NCI-H524 treated with DMSO at 0.1 percent for 48 hours (cell line): ENCODE measurements at places on chromosomes 6 and 20.

GRCh38 chr6:2615251-2615650 is 135.5 kb downstream of the MYLK4 start:
- DNase-seq = no peak

DNA sequence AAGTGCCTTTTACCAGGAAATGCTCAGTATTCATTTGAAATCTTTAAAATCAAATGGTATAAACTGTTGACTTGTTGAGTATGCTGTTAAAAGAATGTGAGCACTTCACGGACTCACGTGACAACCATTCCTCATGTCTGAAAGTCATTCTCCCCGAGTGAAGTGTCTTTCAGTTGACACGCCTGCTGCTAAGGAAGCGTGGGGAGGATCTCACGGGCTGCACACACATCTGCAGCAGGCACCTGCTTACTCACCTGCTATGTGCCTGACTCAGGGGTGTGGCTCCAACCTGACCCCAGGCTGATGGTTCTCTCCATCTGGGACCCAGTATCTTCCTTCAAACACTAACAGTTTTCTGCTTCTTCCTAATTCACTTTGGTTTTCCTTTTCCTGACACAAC is 32.7 kb downstream of the WDR27 start:
- DNase-seq = no peak

- DNase-seq = no peak
These were observed 195.0 kb upstream of the MARCKS start for GRCh38 chr6:113662093-113662665.

GRCh38 chr6:13284646-13285045 is 43.7 kb downstream of the TBC1D7 start:
- no peak for DNase-seq

- no peak for DNase-seq
These were observed 62.2 kb downstream of the GMDS start for GRCh38 chr6:2183246-2183645.

DNA sequence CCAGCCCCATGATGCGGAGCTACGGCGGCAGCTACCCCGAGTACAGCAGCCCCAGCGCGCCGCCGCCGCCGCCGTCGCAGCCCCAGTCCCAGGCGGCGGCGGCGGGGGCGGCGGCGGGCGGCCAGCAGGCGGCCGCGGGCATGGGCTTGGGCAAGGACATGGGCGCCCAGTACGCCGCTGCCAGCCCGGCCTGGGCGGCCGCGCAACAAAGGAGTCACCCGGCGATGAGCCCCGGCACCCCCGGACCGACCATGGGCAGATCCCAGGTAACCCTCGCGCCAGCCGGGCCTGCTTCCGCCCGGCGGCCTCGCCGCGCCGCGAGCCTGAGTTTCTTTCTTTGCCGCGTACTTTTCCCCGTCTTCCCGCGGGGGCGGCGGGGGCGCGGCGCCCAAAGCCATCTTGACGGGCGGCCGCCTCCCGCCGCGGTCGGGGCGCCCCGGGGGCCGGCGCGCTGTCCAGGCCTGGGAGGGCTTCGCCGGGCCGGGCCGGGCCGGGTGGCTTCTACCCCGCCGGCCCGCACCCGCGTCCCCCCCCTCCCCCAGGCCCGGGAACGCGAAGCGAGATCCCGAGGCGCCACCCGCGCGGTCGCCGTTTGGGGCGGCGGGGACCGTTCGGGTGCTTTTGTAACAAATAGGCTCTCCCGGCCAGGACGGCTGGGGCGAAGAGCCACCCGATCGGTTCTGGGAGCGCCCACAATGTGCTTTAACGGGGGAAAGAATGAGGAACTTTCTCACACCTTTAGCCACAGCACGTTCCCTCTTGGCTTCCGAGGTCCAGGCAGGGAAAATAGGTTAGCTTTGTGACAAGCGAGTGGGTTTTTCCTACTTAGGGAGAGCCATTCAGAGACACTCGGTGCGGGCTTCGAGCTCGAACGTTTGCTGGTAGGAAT is 2.3 kb downstream of the ARID1B start:
- DNase-seq = no peak

- no peak for DNase-seq
These were observed 63.9 kb upstream of the PDE10A start for GRCh38 chr6:165726965-165727381.

DNA sequence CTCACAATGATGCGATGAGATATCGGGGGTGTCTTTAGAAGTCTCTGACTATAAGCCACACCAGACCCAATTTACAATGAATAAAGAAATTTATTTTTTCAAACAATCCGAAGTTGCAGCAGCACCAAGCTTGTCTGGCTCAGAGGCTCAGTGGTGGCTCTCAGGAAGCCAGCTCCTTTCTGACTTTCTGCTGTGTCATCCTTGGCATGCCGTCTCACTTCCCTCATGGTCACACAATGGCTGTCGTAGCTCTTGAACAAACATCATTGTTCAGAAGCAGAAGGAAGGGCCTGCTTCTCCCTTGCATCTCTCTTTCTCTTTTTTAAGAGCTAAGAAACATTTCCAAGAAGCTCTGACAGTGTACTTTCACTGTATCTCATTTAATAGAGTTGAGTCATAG is 299.0 kb downstream of the DOK5 start:
- DNase-seq = no peak

- DNase-seq = peak; percentile 93
These were observed 1.7 kb downstream of the MICAL1 start for GRCh38 chr6:109453594-109454495.

- no peak for DNase-seq
These were observed 546.0 kb downstream of the FRK start for GRCh38 chr6:115514656-115515055.

- no peak for DNase-seq
These were observed 44.4 kb downstream of the DAAM2 start for GRCh38 chr6:39836606-39837005.

- no peak for DNase-seq
These were observed at the start of gene SYNE1 for GRCh38 chr6:152637296-152638047. TSS of gene SYNE1 (minus strand) at chr6:152637362. CDS start at chr6:152628331, 9,031 bp downstream.

GRCh38 chr6:129307845-129308244 is 402.1 kb downstream of the ARHGAP18 start:
- DNase-seq = no peak

DNA sequence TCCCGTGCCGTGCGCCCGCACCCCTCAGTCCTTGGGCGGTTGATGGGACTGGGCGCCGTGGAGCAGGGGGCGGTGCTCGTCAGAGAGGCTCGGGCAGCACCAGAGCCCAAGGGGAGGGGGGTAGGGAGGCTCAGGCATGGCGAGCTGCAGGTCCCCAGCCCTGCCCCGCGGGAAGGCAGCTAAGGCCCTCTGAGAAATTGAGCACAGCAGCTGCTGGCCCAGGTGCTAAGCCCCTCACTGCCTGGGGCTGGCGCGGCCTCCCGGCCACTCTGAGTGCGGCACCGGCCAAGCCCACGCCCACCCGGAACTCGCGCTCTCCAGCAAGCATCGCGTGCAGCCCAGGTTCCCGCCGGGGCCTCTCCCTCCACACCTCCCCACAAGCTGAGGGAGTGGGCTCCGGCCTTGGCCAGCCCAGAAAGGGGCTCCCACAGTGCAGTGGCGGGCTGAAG is 16.4 kb downstream of the SOX4 start:
- no peak for DNase-seq

- no peak for DNase-seq
These were observed 23.6 kb downstream of the SLC35D3 start for GRCh38 chr6:136945711-136946121.

DNA sequence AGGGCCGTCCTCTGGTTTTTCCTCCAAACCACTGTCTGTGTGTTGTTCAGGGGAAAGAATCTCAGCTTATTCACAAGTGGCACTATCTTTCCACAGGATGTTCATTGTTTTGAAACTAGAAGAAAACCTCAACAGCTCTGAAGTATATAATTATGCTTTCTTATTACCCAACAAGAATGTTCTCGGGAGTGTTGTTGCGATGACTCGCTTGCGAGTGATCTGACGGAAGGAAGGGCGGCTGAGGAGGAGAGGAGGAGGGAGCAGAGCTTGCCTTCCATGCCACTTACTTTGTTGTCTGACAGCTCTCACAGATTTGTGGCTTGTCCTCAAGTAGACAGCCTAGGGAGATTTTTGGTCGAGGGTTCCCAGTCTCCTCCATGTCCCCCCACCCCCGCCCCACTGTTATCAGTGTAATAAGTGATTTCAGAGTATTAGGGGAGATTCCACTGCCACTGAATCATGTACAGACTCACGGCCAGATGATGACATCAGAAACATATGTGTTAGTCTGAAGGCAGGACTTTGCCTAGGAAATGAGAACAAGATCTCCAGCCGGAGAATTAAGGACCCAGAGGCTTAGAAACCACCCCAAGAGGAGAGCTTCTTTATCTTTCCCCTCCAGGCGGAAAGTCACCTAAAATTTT is 80.7 kb upstream of the CCN6 start:
- no peak for DNase-seq

- no peak for DNase-seq
These were observed 34.4 kb upstream of the MRPS10 start for GRCh38 chr6:42251911-42252637.

DNA sequence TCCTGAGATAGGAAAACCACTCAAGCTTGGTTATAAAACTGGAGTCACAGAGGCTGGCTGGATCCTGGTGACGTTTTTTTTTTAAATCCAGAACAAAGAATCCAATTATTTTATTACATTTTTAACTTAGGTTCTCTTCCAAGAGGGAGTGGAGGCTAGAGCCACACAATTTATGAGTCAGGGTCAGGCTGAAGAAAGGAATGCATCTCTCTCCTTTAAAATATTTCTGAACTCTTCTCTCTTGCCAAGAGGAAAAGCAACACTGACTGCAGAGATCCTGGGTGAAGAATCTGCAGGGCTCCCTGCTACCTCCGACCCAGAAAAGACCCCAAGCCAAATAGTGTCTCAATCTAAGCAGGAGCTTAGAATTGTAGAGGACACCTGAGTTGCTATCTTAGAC is 88.5 kb upstream of the SSTR4 start:
- no peak for DNase-seq

DNA sequence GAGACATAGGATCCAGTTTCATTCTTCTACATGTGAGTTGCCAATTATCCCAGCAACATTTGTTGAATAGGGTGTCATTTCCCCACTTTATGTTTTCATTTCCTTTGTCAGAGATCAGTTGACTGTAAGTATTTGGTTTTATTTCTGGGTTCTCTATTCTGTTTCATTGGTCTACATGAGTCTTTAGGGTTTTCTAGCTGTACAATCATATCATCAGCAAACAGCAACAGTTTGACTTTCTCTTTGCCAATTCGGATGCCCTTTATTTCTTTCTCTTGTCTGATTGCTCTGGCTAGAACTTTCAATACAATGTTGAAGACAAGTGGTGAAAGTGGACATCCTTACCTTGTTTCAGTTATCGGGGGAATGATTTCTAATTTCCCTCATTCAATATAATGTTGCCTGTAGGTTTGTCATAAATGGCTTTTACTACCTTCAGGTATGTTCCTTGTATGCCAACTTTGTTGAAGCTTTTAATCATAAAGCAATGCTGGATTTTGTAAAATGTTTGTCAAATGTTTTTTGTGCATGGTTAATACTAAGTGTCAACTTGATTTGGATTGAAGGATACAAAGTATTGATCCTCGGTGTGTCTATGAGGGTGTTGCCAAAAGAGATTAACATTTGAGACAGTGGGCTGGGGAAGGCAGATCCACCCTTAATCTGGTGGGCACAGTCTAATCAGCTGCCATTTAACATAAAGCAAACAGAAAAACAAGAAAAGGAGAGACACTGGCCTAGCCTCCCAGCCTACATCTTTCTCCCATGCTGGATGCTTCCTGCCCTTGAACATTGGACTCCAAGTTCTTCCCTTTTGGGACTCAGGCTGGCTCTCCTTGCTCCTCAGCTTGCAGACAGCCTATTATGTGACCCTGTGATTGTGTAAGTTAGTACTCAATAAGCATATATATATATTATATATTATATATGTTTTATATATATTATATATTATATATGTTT is 23.3 kb downstream of the MICA start:
- DNase-seq = no peak

GRCh38 chr6:108738684-108739416 is 109.4 kb upstream of the ARMC2 start:
- DNase-seq = no peak

DNA sequence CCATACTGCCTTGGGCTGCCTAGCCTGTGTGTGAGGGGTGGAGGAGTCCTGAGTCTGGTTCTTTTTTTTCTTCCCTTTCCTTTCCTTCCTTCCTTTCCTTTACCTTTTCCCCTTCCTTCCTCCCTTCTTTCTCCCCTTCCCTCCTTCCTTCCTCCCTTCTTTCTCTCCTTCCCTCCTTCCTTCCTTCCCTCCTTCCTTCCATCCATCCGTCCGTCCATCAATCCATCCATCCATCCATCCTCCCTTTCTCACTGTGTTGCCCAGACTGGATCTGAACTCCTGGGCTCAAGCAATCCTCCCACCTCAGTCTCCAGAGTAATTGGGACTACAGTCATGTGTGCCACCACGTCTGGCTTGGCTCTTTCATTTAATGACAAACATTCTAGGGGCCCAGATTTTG is 750.7 kb upstream of the CHD6 start:
- no peak for DNase-seq

- DNase-seq = no peak
These were observed 515.5 kb downstream of the COL12A1 start for GRCh38 chr6:74690365-74690764.

- DNase-seq = no peak
These were observed 184.3 kb downstream of the NFATC2 start for GRCh38 chr20:51358032-51358724.

- peak; percentile 4 for DNase-seq
These were observed 20.7 kb upstream of the TRIM27 start for GRCh38 chr6:28944412-28944865.

DNA sequence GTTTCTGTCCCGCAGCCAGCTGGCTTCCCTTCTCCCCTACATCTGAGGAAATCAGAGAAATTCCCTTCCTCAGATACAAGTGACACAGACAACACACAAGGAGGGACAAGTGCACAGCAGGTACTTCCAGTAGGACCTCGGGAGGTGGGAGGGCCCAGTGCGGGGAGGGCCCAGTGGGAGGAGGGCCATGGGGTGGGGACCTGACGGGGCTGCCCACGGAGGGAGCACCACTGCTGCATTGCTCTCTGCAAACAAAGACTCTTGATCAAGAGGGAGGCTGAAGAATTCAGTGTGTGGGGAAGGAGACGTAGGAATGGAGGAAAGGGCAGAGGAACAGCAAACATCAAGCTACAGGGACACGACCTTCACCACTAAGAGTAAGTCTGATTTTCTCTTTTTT is 9.0 kb downstream of the TAP2 start:
- no peak for DNase-seq

GRCh38 chr6:107740496-107741190 is 83.5 kb downstream of the SCML4 start:
- DNase-seq = no peak

- no peak for DNase-seq
These were observed 19.1 kb upstream of the BNIP5 start for GRCh38 chr6:36355819-36356218.

DNA sequence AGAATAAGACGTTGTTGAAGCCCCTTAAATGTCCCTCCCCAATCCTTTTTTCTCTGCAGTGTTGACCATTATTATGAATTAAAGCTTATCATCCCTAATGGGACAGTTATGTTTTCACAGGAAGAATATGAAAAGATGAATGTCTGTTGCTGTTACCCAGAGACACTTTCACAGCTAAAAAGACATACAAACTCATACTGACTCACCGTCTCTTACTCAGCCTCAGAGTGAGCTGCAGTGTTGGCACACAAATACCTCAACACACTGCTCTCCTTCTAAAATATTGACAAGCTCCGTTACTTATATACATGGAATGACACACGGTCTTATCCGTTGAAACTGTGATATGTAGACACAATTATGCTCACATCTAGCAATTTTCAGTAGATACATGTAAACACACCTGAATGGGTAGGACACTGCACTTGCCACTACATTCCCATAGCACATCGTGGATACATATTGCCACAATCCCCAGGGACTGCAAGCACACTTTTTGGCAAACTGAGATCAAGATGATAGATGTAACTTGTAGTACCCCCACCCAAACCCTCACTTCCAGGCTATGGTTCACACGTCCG is 9.6 kb upstream of the SAPCD1 start:
- DNase-seq = no peak

- no peak for DNase-seq
These were observed 164.9 kb downstream of the PLCB4 start for GRCh38 chr20:9233804-9234203.
